ENCODE measurements at places on chromosomes 16 and 17.

DNA sequence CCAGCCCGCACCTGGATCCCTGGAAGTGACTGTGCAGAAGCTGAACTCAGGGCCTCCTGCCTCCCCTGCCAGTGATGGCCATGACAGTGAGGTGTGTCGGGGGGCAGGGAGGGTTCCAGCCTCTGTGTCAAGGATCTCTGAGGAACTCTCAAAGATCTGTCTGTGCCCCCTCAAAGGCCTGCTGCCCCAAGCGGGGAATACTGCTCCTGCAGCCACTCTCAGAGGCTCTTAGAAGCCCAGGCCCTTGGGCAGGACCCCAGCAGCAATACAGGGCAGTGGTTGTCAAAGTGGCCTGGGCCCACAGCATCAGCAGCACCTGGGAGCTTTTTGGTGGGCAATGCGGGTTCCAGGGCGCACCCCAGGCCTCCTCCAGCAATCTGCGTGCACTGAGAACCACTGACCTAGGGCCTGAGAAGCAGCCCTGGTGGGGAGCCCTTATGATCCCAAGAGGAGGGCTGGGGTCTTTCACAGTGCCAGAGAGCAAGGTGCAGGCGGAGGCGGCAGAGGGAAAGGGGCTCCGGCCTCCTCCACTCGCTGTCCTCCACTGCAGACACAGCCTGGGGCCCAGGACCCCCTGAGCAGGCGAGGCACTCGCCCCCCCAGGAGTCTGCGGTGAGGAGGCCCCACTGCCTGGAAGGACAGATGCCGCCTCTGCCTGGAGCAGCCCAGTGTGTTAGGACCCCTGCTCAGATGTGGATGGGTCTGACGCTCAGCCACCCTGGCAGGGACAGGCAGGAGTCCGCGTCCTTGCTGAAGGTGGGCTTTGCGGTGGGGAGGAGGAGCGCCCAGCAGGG, 42.1 kb downstream of the ENGASE start:
- DNase-seq: no peak

DNA sequence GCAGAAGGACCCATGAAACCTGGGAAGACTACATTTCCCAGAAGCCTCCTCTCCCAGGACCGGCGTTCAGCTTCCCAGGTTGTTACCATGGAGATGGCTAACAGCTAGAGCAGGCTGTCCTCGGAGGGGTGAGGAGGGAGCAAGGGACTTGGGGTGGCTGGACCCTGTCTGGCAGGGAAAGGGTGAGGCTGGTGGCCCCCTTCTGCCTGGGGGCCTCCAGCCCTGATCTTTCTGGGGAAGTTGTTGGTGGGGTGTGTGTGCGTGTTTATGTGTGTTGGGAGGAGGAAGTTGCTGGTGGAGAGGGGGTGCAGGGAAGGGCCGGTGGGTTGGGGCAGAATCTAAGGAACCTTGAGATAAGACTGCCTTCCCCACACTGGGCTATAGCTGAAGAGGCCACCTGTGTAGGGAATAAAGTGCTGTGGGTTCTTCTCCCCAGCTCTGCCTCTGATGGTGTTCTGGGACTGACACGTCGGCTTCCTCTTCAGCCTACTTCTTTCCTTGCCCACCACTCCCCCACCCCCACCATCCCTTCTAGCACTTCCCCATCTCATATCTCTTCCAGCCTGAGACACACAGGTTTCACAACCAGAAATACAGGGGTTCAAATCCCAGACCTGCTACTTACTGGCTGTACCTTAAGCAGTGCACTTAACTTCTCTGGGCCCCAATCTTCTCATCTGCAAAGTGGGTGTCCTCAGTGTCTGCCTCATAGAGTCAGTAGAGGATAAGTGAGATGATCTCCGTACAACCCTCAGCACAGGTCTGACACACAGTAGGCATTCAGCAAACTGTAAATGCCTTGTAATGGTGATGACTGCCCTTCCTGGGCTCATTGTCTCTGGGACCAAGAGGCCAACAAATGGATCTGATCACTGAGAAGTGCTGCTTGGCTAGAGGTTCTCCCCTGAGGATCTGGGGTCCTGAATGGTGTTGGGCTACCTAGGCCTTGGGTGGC, at the start of gene DRC7:
TSS of gene DRC7 (plus strand) at position 82 of the 955 bp plus-strand sequence. CDS start 3,144 bp downstream, outside the sequence.
- DNase-seq: no peak

DNA sequence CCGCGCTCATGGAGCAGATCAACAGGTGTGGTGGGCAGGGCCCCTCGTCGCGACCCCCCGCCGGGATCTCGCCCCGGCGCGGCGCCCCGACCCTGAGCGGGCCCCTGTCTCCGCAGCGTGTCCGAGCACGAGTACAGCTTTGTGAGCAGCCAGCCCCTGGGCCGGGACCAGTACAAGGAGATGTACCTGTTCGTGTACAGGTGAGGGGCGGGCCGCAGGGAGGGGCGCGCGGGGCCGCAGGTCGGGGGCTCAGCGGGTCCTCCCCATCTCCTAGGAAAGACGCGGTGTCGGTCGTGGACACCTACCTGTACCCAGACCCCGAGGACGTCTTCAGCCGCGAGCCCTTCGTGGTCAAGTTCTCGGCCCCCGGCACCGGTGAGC, 848 bp downstream of the DNASE1L2 start:
- DNase-seq: no peak

GRCh38 chr17:62105357-62105756, 40.3 kb upstream of the MED13 start:
- DNase-seq: no peak

DNA sequence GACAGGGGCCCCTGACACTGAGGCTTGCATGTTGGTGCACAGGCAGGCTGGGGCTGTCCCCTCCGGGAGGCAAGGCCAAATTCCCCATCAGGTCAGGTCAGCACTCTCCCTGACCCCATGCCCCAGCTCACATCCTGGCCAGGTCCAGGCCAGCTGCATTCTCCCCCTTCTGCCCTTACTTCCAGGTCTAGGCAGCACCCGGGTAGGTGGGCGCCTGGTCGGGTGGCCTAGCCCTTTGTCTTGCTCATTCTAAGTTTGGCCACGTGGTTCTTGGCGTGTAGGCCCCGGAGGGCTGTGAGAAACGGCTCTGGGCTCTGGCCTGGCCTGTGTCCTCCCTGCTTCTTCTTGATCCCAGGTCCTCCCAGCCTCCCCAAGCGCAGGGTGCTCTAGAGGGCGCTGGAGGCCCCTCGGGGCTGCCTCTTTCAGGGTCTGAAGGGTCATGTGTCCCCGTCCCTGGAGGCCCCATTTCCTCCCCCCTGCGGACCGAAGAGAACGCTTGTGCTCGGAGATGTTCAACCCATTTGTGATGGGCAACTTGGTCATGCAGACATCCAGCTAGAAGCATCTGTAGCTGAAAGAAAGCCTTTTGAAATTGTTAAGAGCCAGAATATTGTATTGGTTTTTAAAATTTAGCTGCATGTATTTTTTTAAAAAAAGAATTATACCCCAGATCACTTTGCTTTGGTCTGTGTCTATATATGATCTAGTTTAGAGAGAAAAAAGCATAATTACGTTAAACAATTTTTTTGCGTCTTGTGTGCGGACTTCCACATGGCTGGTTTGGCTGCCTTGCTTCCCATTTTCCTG, 6.7 kb downstream of the BAHCC1 start:
- DNase-seq: no peak

DNA sequence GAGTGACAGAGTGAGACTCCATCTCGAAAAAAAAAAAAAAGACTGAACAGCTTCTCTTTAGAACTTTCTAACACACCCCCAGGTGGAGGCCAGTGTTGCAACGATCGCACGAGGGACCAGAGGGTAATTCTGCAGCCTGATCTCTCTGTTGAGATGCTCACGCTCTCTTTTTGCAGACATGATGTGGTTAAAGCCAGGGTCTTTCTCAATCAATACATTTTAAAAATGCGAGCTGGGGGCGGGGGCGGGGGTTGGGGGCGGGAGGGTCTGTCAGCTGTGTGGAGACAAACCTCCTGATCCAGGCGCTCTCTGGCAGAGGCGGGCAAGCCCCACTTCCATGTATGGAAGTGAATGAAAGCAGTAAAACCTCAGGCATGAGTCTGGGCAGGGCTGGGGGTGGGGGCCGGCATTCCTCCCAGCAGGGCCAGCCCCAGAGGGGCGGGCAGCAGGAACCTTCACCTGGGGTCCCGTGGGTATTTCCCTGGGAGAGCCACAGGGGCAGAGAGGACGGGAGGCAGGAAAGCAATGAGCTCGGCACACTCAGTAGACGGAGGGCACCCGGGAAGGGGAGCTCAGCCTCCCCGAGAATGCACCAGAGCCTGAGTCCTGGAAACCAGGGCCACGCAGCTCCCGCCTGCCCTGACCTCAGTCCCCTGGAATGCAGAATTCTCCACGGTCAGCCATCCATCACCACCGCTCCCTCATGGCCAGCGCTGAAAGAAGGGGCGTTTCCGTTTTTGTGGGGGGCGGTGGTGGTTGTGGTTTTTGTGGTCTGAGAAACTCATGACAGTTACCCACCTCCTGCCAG, 28.0 kb downstream of the NXN start:
- no peak for DNase-seq

GRCh38 chr17:11840052-11840451, 157.2 kb downstream of the ZNF18 start:
- no peak for DNase-seq

DNA sequence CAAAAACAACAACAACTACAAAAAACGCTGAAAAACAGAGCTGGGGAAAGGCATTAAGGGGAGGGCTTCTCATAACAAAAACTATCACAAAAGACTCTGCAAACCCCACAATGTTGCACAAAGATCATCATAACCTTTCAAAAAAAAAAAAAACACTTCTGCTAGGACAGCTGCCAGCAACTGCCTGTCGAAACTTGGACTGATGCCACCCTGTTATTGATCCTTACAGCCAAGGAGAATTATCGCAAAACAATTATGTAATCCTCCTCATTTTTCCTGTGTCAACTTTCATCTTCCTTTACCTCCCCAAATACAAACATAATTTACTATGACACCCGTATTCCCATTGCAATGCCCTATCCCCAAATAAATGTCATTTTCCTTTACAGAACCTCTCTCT, 9.3 kb downstream of the CCDC40 start:
- no peak for DNase-seq

DNA sequence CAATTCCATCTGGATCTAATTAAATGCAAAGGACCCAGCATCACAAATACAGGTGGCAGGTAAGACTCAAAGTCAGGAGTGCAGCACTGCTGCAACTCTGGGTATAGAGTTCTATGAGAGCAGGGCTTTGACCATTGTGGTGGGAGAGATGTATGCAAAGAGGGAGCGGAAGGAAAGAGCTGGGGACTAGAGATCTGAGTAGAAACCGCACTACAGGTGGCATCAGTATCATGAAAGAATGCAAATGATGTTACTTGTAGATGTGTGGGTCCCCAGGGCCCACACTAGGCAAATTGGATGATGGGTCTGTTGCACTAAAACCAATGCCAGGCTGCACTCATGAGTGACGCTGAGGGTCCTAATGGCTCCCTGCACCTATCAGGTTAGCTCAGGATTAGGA, 287.1 kb upstream of the ASIC2 start:
- no peak for DNase-seq

GRCh38 chr17:81735264-81736102, 23.4 kb downstream of the SLC25A10 start:
- no peak for DNase-seq
